ENCODE measurements at places on chromosomes 2 and 18.
A peak's percentile ranks its signal among the peaks of the same experiment; 100 is the strongest.

- DNase-seq = peak; percentile 44
Observed at GRCh38 chr2:219041252-219041651, at the start of gene CFAP65. CFAP65 (minus strand) TSS chr2:219041516; CDS start chr2:219039048, 2,468 bp downstream.

DNA sequence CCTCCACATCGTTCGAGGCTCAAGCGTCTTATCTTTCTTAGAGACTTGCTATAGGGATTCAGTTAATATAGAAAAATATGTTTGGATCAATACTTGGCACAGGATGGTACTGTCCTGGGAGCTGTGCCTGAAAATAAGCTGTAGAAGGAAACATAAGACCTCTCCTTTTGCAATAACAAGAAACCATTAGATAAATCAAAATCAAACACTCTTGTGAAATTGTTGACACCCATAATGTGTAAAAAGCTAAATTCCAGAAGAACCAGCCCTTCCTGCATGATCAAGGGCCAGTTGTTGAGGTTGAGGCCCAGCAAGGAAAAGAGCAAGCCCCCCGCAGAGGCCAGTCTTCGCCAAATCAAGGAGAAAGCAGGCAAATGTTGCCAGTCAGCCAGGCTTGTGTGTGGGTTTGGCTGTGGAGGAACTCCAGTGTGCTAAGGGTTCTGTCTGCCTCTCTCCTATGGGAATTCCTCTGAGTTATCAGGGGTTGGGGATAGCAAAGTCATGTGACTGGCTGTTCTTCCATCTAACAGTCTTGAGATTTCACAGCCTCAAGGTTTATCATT, 185.7 kb downstream of the ACKR3 start:
- no peak for DNase-seq

- DNase-seq = no peak
Observed at GRCh38 chr2:148484066-148484465, 160.5 kb upstream of the EPC2 start.

- no peak for DNase-seq
Observed at GRCh38 chr2:179179719-179180118, 84.9 kb downstream of the SESTD1 start.

- DNase-seq = no peak
Observed at GRCh38 chr2:161606327-161606726, 17.9 kb upstream of the SLC4A10 start.

DNA sequence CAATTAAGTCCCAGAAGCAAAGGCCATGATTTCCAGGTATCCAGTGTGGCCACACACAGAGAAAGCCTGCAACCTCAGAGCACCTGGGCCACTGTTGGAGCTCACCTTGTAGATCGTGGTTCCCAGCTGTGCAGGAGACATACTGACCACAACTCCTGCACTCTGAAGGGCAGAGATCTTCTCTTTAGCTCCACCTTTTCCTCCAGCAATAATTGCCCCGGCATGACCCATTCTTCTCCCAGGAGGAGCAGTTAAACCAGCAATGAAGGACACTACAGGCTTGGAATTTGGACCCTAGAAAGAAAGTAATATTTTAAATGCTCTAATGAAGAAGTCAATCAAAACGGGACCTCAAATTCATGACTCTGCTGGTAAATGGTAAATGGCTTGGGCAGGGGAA, 33.8 kb downstream of the SUCLG1 start:
- DNase-seq = no peak

- DNase-seq = no peak
Observed at GRCh38 chr2:54133056-54133455, 17.6 kb downstream of the ACYP2 start.

GRCh38 chr2:240560480-240561324, 545 bp downstream of the DUSP28 start:
- peak; percentile 85 for DNase-seq

GRCh38 chr2:157319795-157320194, 5.8 kb downstream of the ERMN start:
- DNase-seq = no peak

- DNase-seq = no peak
Observed at GRCh38 chr2:620004-620403, 57.2 kb downstream of the TMEM18 start.

- DNase-seq = no peak
Observed at GRCh38 chr18:70333316-70333715, 44.5 kb downstream of the SOCS6 start.

DNA sequence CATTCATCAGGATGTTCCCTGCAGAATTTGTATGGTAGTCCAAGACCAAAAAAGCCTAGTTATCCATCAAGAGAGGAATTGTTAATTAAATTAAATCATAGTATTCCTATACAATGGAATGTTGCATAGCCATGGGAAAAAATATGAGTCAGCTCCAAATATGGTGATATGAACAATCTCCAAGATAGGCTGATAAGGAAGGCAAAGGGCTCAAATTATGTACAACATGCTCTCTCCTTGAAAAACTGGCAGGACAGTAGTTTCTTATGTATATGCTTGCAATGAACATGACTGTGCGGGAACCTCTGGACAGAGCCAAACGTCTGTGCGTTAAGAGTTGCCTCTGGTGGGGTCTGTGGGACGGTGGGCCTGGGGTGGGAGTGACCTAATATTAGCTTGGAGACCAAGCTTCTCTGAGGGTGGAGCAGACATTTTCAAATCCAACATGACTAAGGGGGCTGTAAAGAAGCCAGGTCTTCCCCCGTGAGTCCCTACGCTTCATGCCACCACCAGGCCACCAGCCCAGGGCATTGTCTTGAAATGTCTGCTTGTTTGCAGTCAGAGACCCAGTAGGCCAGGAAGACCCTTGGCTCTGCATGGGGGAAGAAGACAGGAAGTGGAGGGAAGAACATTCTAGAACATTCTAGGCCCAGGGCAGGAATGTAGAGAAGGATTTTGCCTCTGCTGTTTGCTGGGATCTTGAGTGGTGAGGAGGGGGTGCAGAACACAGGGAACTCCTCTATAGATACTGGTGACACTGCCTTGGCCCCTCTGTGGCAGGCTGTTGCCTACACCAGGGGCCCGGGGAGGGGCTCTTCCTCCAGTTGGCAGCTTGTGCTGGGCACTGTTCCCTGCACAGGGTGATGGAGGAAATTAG, 244.0 kb upstream of the HS6ST1 start:
- DNase-seq = no peak

- DNase-seq = no peak
Observed at GRCh38 chr2:65077898-65078297, 21.7 kb downstream of the CEP68 start.

DNA sequence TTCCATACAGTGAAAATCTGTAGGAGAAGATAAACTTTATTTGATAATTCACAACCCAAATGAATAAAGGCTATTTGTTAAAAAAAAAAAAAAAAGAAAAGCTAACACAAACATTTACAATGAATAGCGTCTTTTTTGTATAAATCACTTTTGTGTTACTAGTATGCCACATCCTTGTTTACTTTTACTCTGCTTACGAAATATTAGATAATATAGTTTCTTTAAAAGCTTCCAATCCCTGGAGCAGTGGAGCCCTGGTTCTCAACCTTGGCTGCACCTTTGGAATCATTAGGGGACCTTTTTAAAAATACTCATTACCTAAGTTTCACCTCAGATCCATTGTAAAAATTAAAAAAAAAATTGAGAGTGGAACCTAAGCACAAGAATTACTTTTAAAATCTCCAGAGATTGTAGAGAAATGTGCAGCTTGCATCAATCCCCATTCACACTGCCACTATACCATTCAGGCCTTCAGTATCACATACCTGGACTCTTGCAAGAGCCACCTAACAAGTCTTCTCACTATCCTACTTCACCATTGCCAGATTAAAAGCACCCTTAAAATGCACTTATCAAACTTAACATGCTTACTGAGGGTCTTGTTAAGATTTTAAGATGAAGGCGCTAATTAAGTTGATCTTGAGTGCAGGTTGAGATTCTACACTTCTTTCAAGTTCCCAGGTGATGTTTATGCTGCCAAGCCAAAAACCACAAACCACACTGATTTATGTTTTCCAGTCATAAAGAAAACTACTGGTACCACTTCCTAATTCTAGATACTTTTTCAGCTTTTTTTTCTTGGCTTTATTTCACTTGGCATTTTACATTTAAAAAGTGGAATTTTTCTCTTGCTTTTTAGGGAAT, 59.7 kb upstream of the ZC3H15 start:
- DNase-seq = peak; percentile 9

DNA sequence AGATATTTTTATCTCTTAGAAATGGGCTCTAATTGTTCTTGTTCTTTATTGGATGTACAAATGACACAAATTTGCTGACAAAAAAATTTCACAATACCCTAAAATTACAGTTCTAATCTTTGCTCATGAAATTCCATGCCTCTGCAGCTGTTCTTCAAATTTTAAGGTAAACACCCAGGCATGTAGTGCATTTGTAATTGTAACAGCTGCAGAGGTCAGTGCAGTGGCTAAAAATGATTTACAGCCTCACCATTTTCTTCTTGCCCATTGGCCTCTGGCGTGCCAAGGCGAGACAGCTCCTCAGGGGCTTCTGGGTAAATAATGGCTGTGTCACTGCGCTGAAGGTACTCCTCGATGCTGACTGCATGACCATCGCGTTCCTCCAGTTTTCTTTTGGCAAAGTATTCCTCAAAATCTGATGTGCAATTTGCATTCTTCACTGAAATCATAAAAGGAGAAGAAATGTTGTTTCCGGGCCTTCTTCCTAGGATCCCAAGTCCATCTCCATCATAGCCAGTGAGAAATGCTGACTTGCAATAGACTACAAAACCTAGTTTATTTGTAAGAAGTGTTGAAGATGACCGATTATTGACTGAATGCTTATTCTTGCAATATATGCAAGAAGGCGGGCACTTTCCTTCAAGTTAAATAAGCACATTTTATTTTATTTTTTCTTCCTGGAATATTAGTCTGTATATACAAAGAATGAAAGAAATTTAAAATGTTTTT, 115.2 kb downstream of the ZEB2 start:
- no peak for DNase-seq

DNA sequence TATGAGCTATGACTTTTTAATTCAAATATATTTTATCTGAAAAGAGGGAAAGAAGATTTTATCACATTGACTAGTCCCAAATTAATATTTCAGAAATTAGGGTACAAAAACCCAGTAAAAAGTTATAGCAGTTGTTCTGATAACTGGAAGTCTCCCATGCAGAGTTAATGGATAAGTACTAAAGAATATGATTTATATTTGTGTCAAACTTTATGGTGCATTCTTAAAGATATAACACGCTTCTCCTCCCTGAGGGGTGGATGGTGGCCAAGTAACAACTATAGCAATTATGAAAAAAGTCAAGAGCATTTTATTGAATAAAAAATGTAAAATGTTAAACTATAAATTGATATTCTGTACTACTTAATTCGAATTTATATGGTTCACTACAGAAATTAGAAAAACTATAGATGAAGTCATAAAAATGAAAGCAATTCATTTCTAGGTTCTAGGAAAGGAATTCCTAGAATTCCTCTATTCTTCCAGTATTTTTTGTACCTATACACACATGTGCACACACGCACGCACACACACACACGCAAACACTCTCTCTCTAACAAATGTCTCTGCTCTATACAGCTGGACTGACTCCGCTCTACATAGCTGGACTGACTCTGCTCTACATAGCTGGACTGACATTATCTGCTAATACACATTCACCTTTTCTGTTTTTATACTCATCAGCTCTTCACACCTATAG, 111.3 kb downstream of the PRELID3A start:
- DNase-seq = no peak

GRCh38 chr2:70806013-70806412, 14.4 kb downstream of the CLEC4F start:
- no peak for DNase-seq

DNA sequence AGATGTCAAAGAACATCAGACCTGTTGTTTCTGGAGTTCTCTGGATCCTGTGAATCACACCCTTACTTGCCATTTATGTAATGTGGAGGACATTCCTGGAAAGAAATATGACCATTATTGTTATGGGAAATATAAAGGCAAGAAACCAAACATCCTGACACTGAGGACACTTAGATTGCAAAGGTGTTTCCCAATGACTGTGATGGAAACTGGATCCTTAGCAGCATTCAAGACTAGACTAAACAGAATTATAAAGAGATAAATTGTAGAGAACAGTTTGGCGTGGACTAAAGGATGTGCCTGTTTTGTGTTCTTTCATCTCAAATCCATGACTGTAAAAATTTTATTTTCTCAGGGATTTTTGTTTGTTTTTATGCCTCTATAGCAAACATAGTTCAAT, 347.7 kb upstream of the SLC14A2 start:
- no peak for DNase-seq

GRCh38 chr2:26679867-26680266, 12.7 kb upstream of the KCNK3 start:
- no peak for DNase-seq

DNA sequence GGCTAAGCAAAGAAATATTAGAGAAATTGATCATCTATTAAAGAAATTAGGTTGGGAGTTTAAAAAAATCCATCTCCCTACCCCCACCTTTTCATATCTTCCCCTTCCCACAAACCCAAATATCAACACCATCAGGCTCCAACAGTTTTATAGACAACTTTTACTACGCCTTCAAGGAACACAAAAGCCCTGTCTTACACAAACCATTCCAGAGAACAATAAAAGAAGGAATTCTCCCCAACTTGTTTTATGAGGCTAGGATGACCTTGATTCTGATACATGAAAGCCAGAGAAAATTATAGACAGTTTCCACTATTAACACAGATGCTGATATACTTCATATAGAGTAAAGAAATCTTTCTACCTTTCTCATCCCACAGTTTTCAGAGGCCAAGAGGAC, 211.6 kb downstream of the OSR1 start:
- DNase-seq = no peak

DNA sequence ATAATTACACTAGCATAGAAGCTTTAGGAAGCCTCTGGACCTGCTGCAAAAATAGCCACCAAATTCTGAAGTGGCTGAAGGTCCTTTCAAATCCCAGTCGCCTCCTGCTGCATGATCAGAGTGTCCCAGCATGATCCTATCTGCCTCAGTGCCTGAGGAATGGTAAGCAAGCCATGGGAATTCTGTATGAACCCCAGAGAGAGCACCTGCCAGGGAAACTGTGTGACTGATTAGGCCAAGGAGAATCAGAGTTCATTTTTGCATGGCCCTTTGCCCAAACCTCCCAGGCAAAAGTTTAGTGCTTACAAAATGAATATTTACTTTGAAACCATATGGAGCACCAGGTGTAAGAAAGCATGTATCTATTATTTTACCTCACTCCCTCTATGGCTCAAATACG, 221.4 kb downstream of the ARL4C start:
- DNase-seq = no peak

DNA sequence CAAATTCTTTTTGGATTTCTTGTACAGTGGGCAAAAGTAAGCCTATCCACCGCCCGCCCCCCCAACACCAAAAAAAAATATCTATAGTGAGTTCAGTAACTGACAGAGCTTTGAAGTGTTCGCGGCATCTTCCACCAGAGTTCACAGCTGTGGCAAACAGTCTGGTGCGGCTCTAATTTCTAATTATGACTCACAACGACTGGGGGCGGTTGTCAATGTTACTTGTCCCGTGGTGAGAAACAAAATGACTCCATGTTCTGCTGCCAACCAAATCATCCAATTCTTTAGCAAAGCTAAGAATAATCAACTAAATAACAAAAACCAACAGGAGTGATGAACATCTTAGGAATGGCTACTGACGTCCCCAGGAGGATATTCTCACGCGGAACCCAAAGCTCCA, 392.5 kb upstream of the SALL3 start:
- DNase-seq = no peak

GRCh38 chr2:185388226-185388625, 350.4 kb upstream of the FSIP2 start:
- DNase-seq = no peak

- DNase-seq = no peak
Observed at GRCh38 chr2:25238920-25239319, 70.5 kb upstream of the POMC start.

GRCh38 chr2:82412021-82412420, 2047.1 kb downstream of the SUCLG1 start:
- DNase-seq = no peak

- DNase-seq = no peak
Observed at GRCh38 chr2:75915851-75916634, 205.3 kb upstream of the GCFC2 start.
